ENCODE measurements at places on chromosomes 12 and 14.

GRCh38 chr14:31118892-31119291, 88.7 kb downstream of the HECTD1 start:
- no peak for DNase-seq

GRCh38 chr12:130433411-130433810, 95.7 kb downstream of the PIWIL1 start:
- DNase-seq, result no peak

DNA sequence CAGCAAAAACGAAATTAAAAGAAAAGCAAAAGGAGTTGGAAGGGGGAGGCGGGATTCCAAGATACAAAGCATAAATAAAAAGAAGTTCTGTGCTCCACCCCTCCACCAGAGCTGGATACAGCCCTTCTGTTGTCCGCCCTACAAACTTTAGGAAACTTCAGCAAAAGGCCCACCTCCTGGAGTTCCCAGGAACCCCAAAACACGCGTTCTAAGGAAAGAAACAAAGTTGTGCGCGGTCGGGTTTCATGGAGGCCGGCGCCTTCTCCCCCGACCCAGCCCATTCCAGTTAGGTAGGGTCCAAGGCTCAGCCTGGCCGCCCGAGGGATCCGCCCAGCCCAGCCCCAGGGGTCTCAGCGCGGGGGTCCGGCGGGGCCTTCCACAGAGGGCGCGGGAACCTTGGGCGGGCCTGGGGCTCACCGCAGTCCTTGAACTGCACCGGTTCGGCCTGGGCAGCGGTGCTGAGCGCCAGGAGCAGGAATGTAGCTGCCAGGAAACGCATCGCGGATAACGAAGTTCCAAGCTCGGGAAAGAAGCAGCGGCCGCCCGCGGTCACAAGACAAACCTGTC, at the start of gene NPC2:
Gene NPC2, minus strand, starts transcription at position 530 of the 567 bp plus-strand sequence. Its CDS starts 31 bp downstream, at position 499.
- no peak for DNase-seq

DNA sequence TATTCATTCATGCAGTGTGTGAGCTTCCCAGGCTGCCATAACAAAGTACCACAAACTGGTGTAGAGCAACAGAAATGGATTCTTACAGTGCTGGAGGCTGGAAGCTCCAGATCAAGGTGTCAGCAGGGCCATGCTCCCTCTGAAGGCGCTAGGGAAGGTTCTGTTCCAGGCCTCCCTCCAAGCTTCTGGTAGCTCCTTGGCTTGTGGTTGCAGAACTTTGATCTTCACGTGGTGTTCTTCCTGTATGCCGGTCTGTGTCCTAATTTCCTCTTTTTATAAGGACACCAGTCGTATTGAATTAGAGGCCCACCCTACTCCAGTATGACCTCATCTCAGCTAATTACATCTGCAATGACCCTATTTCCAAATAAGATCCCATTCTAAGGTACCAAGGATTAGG, 3.1 kb downstream of the OTUB2 start:
- DNase-seq, result no peak

DNA sequence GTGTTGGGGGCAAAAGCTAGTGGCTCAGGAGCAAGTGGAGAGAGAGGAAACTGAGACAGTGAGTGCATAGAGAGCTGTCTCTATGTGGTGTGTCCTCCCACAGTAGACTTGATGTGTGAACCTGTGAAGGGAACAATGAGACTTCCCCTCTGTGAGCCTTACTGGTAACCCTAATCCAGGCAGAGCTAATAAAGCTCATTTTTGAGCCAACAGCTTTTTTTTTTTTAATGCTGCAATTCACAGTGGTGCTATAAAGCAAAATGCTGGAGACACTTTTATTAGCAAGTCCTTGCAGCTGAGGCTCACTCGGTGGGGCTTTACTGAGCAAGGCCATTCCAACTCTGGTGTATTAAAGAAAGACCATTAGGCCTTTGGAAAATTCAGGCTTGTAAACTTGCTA, 26.9 kb downstream of the FBXW8 start:
- DNase-seq, result no peak

- DNase-seq, result no peak
These were observed 12.8 kb downstream of the HOXC4 start for GRCh38 chr12:54066408-54066807.

- DNase-seq, result no peak
These were observed 20.3 kb upstream of the DHRS2 start for GRCh38 chr14:23615856-23616255.

All from T-helper 17 cell (primary cell).